ENCODE measurements at places on chromosomes 5 and 9. TPM values are rescaled to one million over a fixed set of nuclear protein-coding genes. Genes with fewer than 3 reads are reported as not detected.

Gene IFNK
- total RNA-seq, result not detected

Gene PRR16
- 4.3 TPM for total RNA-seq

Gene CCNO
- 8.7 TPM for total RNA-seq

Gene SLC45A2
- total RNA-seq, result 2.4 TPM

Gene SPINK6
- total RNA-seq, result not detected

DNA sequence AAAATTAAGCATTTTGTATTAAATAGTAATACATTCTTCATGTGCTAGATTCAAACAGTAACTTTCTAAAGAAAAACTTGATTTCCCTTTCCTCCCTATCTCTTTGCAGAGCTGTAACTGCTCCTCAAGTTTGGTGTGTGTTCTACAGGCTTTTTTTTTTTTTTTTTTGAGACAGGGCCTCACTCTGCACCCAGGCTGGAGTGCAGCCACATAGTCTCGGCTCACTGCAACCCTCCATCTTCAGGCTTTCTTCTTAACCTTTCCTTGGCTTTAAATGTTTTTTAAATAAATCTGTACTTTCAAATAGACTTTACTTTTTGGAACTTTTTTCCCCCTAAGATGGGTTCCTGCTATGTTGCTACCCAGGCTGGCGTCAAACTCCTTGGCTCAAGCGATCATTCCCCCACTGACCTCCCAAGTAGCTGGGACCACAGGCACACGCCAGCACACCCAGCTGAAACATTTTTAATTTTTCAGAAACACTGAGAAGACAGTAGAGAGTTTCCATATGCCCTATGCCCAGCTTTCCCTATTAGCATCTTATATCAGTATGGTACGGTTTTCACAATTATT lies 9.1 kb downstream of the NDFIP1 start:
- no peak for DNase-seq

DNA sequence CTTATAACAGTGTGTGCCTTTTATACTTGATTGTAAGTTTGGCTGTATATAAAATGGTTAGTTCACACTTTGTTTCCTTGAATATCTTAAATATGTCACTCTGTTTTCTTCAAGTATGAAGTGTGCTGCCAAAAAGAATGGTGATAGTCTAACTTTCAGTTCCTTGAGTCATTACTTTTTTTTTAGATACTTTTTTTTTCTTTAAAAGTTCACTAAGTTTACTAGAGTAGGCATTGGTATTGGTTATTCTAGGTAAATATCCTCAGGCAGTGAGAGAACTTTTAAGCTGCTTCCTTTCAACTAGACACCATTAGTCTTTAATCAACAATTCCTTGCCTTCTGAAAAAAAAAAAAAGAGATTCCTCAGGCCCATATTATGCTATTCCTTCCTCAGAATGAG lies 41.9 kb downstream of the SPEF2 start:
- no peak for DNase-seq

- no peak for DNase-seq
These were observed 535.6 kb upstream of the MEF2C start for GRCh38 chr5:89418407-89419085.

- DNase-seq, result no peak
These were observed 48.7 kb downstream of the NEURL1B start for GRCh38 chr5:172689801-172690200.

- DNase-seq, result no peak
These were observed 21.7 kb upstream of the NRARP start for GRCh38 chr9:137323531-137324331.

GRCh38 chr5:168601972-168602371 lies 22.8 kb upstream of the PANK3 start:
- DNase-seq, result no peak
